ELF-1 (cell line): ENCODE measurements at places on chromosomes 7 and 10.

DNA sequence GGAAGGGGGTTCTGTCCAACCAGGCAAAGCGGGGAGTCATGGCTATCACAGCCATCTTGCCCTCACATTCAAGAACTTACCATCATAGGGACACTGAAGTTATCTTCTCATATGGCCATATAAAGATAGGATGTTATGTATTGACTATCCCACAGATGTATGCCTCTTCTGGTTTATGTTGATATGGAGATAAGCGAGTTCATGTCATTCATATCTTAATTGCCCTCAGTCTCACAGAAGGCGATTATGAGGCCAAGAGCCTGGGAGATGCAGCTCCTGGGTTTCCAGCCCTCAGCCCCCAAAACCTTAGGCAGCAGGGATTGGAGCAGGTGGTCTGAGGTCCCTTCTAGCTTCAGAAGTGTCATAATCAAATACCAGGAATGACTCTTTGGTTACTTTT is 8.5 kb upstream of the ANKRD61 start:
- no peak for DNase-seq

GRCh38 chr10:132006966-132007365 is 25.2 kb upstream of the BNIP3 start:
- DNase-seq: peak; percentile 44

GRCh38 chr7:12638851-12639456 is 48.5 kb upstream of the ARL4A start:
- DNase-seq: no peak

DNA sequence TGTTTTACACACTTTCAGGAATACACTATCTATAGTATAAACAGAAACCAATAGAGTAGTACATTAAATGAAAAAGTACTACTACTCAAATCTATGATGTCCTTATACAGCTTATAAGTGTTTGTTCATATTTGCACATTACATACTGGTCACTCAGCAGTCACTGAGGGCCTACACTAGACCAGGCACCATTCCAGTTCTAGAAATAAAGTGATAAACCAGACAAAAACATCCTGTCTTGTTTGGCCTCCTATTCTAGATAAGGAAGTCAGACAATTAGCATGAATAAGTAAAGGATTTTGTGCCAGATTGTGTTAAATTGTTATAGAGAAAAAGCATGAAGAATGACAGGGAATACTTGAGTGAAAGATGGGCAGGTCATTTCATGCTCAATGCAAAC is 219.0 kb downstream of the CRPPA start:
- DNase-seq: no peak

DNA sequence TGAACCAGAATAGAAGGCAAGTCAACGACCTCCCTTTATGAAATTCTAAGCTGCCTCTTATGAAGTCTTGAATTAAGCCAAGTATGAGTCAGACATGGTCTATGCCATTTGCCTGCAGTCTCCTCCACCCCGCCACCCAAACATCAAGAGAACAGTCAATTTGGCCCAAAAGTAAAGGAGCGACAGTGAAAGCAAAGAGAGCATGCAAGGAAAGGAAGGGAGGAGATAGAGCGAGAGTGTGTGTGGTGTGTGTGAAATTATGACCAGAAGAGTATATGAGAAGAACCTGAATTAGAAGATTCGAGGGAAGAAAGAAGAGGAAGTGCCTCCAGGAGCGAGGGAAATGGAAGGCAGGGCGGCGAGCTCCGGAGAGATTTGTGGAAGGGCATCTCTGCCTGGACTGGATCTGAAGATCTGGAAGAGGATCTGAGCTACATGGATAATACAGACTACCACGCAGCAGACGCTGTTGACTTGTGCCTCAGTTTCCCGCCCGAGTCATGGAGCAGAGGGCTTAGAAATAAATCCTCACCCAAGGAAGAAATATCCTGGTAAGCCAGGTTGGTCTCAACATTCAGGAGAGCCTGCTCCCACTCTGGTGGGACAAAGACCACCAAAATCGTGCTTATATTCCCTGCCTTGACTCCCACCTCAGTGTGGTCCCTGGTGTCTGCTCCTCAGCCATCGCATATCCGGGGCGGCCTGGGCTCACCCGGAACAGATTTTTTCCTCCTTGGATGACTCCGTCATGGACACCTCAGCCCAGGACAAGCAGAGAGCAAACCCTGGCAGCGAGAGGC is 459 bp downstream of the ZDHHC6 start:
- no peak for DNase-seq

DNA sequence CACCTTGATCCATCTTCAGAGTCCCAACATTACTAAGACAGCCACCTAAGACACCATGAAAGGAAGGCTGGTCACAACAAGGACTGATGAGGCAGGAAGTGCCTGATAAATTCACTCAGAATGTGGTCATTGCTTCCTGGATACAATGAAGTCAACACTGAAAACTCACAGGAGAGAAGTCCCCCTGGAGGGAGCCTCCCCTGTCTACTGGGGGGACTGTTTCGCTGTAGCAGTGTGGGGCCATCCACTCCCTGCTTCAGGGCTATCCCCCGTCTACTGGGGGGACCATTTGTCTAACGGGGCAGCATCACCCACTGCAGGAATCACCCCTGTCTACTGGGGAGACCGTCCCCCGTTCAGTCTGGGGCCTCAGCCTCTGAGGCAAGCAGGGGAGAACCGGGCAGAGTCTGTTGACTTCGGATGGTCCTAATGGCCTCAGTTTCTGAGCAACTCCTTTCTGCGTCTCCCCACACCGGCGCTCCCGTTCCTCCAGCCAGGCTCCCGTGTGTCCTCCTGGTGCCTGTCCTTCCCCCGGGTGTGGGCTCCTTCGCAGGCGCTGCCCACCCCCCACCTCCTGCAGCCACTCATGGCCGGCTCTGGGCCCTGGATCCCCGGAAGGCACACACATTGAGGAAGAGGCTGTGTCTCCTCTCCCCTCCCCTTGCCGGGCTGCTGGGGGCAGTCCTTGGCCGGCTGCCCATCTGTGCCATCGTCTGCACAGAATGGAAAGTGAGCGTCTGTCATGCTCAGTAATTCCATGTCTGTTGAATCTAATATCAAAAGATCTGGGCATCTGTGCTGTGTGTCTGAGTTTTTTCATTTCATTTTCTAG is 59.9 kb upstream of the DNAJB6 start:
- no peak for DNase-seq

DNA sequence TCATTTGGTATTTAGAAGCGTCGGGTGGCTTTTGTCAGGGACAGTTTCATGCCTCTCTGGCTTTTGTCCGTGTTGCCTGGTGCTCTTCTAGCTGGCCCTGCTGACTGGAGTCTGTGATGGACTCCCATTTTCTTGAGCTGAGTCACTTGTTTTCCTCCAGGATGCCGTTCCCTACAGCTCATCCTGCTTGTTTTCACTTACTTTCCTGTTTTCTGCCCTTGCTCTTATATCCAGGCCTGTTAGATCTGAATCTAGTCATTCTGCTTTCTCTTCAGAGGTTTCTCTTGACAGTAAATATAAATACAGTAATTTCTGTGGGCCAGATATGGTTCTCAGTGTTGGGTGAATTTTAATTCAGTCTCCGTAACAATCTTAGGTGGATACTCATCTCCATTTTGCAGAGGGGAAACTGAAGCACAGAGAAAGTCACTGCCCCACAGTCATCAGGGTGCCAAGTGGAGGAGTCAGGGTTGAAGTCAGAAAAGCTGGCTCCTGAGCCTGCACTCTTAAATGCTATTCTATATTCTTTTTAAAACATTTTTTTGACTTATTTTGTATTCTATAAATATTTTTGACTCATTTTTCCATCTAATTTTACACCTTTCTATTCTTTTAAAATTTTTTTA is 85.4 kb downstream of the CCNY start:
- DNase-seq: peak; percentile 70

- DNase-seq: no peak
Measured at GRCh38 chr10:82953331-82953730, 1078.3 kb downstream of the NRG3 start.

DNA sequence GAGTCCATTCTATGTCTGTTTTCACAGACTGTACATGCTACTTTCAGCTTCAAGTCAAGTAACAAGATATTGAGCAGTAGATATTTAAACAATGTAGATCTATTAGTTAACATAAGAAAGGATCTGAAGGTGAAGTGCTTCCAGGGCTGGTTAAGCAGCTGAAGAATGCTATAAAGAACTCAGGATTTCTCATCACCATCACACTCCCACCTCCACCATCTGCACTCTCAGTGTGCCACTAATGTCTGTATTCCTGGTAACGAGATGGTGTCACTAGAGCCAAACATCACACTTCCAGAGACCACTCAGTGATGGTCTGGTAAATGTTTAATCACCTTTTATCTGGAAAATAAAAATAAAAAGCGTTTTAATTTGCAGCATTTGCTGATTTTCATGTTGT is 224.0 kb upstream of the FERD3L start:
- no peak for DNase-seq

GRCh38 chr10:61024856-61025201 is 80.8 kb upstream of the RHOBTB1 start:
- DNase-seq: peak; percentile 12

DNA sequence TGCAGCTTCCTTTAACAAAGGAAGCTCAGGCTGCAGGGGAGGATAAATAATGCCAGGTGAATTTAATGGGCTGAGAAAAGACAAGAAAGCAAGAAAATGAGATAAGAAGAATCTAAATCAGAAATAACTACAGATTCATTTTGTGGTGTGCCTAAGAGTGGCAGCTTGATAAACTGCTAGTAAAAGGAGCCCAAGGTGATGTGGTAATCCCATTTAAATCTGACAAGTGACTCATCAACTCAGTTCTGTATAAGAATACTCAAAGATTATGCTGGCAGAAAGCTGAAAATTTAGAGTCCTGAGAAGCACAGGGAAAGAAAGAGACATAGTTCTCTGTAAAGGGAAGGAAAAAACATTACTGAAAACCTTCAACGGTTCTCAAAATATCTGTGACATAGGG is 109.4 kb upstream of the PDE1C start:
- no peak for DNase-seq

GRCh38 chr7:79787623-79788022 is 334.2 kb upstream of the MAGI2 start:
- no peak for DNase-seq

- DNase-seq: no peak
Measured at GRCh38 chr10:79459243-79459642, 13.8 kb upstream of the ZCCHC24 start.

DNA sequence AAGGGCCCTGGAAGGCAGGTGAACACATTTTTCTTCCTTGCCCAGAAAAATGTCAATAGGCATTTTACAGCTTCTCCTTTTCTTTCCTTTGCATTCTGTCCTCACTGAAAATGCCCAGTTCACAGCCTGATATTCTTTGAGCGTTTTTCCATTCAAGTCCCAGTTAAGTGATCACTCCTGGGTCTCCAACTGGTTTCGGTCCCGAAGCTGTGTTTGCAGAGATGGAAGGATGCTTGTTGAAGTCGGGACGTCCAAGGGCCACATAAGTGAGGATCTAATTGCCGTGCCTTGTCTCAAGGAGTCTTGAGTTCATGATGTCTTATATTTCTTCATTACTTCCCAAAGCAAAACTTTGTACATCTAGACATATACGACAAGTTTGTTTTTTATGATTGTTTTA is 208.7 kb upstream of the PRKCQ start:
- no peak for DNase-seq

DNA sequence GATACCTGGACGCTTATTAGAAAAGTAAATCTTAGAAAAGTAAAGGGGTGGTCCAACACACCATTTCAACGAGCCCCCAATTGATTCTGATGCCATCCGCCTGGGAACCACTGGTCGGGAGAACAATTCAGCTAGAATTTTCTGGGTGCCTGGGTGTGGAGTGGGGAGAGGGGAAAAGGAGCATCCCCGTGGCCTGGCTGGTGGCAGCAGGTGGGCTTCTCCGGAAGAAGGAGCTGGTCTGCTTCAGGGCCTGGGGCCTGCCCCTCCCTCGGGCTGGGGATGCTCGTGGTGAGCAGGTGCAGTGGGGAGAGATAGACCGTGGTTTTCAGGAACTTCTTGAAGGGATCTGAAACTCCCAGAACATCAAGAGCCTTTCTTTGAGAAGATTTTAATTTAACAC is 39.9 kb upstream of the DUSP5 start:
- no peak for DNase-seq

DNA sequence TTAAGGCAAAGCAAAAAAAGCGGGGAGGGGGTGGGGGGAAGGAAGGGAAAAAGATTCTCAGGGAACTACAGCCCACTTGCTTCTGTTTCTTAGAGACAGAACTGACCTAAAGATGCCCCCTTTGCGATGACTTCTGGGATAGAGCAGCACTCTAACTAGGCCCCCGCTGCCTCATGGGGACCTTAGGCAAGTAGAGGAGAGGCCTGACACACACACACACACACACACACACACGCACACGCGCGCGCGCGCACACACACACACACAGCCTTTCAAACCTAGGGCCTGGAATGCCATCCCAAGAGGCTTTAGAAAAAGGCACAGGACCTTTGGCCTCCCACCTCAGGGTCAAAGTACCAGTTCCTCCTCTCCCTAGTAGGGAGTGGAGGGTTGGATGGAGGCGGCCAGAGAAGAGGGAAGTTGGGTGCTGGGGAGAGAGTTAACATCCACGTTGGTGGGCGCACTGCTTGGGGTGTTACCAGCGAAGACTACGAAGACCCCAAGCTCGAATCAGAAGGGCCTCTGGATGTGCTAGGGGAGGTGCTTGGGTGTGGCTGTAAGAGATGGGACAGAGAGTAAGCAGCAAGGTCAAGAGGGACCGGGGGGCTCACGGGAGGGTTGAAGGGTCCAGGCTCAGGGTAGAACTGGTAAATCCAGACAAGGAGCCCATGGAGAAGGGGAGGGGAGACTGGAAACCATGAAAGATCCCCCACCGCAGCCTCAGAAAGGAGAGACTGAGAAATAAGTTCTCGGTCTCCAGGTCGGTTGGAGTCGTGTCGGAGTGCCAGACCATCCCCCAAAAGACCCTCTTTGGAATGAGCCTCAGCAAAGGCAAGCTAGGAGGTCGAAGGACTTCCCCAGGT is 1.2 kb upstream of the COL1A2 start:
- DNase-seq: peak; percentile 80

DNA sequence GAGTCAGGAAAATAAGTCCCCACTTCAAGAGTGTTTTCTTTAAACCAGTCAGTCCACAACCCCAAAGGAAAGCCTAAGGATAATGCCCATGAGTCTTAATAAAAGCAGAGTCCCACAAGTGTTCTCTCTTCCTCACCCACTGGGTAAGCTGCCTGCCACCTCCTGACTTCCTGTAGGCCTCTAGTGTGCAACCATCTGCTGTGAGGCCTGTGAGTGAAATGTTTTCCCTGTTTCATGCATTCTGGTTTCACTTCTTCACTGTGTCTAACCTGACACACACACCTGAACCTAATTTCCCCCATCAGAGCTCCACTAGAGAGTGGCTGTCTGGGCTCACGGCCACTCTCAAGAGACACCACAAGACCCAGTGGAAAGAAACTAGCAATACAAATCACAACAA is 38.9 kb upstream of the GDF10 start:
- no peak for DNase-seq

- no peak for DNase-seq
Measured at GRCh38 chr10:108412323-108412722, 1247.8 kb upstream of the SORCS1 start.
